ENCODE measurements at places on chromosomes 2 and 18.

GRCh38 chr2:46800625-46801349 is 114.8 kb downstream of the MCFD2 start:
- DNase-seq: no peak

- DNase-seq: no peak
Measured at GRCh38 chr2:44055229-44055628, 59.4 kb upstream of the LRPPRC start.

DNA sequence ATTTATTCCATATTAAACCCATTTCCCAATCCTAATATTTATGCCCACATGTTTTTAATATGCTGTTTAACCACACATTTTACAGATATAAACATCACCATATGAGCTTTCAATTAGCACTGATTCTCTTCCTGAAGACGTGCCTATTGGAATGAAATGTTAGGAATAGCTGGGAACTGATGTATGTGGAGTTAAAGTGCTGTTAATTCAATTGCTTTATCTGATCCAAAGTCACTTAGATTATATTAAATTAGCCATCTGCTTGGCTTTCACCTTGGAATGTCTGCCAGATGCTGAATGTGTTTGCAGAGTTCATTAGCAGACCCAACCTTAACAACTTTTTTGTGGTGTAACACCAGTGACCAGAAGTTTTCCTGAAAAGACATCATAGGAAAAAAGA is 942.9 kb upstream of the KLHL29 start:
- no peak for DNase-seq

DNA sequence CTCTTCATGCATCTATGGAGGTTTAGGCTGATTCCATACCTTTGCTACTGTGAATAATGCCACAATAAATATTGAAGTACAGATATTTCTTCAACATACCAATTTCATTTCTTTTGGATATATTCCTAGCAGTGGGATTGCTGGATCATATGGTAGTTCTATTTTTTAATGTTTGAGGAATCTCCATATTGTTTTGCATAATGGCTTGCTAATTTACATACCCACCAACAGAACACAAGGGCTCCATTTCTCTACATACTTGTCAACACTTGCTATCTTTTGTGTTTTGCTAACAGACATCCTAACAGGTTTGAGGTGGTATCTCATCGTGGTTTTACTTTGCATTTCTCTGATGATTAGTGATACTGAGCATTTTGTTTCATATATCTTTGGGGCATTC is 253.2 kb downstream of the ZNF804A start:
- DNase-seq: no peak

DNA sequence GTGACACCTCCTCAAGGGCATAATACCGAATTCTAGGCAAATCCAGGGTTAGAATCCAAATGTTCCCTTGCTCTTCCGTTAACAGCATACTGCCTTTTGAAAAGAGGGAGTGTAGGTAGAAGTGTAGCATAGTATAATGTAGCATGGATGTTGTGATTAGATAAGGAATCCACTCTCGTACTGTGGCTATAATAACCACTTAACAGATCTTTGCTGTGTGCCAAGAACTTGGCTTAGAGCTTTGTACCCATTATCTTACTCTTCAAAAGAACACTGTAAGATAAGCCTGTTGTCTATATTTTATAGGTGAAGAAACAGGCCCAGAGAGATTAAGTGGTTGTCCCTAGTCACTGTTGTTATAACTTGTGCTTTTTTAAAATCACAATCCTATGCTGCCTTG is 24.2 kb downstream of the WDR75 start:
- no peak for DNase-seq

GRCh38 chr2:236568922-236569572 is 578 bp upstream of the ACKR3 start:
- DNase-seq: no peak

GRCh38 chr2:178787934-178788333 is 19.3 kb downstream of the TTN start:
- no peak for DNase-seq
